HT-29 (cell line): ENCODE measurements at places on chromosomes 6 and 20. TPM values are rescaled to one million over a fixed set of nuclear protein-coding genes. Genes with fewer than 3 reads are reported as not detected.

DNA sequence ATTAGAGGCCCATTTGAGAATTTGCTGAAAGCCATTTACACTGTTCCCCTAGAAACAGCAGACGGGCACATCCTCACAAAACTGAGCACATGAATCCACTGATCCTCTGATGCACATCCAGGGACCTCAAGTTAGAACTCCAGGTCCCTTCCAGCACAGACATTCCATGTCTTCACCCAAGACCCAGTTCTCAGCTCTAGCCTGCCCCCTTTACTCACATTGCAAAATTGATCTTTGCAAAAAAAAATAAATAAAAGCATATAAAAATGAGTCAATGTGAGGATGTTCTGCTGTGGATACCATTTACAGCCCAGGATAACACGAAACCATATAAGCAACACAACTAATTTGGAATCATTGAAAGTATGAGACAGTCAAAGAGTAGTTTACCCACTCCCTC is 458.2 kb upstream of the JARID2 start:
- no peak for DNase-seq

GRCh38 chr6:166419717-166420116 is 37.0 kb upstream of the MPC1 start:
- no peak for DNase-seq

DNA sequence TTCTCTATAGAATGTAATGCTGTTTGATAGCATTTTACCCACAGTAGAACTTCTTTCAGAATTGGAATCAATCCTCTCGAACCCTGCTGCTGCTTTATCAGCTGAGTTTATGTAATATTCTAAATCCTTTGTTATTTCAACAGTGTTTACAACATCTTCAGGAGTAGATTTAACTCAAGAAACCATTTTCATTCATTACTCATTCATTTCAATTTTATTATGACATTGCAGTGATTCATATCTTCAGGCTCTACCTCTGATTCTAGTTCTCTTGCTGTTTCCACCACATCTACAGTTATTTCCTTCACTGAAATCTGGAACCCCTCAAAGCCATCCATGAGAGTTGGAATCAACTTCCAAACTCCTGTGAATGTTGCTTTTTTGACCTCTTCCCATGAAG is 93.7 kb downstream of the ZFAND3 start:
- no peak for DNase-seq

APCDD1L gene
- not detected in 2 replicates for total RNA-seq

- DNase-seq, result no peak
Measured at GRCh38 chr20:53034899-53035298, 62.7 kb downstream of the TSHZ2 start.

KIFC1 gene
- 64.8 and 67.5 TPM in 2 replicates for total RNA-seq

DNA sequence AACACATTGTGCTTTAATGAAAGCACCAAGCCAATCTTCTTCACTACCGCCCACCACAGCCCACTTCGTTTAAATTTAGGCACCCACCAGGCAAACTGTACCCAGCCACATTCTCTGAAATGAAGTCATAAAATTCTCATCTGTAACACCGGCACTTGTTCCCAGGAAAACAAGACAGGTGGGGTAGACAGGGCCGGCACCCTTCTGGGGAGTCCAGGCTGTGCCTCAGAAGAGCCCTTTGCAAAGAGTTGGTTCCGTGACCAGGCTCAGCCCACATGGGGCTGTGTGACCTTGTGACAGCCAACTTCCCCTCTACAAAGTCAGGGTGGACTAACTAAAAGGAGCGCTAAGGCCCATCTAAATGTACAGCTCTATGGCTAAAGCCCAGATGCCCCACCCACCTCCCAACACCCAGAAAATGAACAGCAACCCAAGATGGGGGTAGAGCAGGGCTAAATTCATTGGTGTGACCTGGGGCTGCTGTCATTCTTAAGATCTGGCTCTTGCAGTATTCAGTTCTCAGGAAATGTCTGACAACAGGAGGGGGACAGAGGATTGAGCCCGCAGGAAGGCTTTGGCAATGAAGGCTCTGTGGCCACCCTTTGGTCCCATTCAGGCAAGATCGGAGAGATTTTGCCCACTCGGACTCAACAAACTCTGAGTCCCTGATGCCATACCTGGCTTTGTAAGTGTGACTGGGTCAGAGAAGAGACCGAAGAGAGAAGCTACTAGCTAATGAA is 56.7 kb downstream of the TRERF1 start:
- no peak for DNase-seq

DNA sequence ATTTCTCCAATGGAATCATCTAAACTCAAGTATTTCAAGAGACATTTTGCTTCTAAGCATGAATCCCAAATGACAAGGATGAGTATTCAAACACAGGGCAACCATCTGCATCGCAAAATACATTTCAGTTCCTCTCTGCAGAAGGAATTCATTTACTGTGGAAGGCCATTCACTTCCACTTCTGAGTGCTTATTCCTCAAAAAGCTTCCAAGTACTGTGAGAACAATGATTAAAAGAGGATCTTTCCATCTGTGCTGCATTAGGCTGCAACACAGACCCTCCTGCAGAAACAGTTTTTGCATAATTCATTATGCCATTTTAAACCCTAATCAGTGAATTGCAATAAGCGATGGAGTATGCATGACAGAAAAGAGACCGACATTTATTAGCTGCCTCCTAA is 52.5 kb downstream of the ARHGAP18 start:
- no peak for DNase-seq

RNF182 gene
- total RNA-seq, result not detected in 2 replicates

- DNase-seq, result no peak
Measured at GRCh38 chr20:50083034-50083433, 29.9 kb downstream of the UBE2V1 start.

DNA sequence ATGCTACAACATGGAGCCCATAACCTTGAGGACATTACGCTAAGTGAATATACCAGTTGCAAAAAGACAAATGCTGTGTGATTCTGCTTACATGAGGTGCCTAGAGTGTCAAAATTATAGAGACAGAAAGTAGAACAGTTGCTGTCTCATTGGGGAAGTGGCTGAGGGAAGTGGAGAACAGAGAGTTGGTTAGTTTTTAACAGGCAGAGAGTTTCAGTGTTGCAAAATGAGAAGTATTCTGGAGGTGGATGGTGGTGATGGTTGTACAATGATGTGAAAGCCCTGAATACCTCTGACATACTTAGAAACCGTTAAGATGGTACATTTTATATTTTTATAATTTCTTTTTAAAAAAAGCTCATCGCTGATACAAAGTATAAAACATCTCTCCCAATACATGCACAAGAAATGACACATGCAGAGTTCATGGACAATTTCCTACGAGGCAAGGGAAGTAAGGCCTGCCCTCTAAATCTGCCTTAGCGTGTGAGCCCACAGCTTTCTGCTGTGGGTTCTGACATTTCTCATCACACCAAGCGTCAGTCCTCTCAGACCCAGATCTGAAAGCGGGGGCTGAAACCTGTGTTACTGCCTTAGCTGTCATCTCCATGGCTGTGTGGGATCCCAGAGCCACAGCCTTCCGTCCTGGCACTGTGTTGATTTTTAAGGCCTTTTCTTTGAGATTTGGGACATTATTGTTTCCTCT is 126.0 kb downstream of the RNASET2 start:
- no peak for DNase-seq

VSX1 gene
- total RNA-seq, result not detected in 2 replicates

MDC1 gene
- total RNA-seq, result 24.8 and 24.9 TPM in 2 replicates

SALL4 gene
- total RNA-seq, result 2.7 and 3.4 TPM in 2 replicates

GRCh38 chr6:110800839-110801196 is 14.5 kb downstream of the CDK19 start:
- DNase-seq, result no peak

HSPA1L gene
- total RNA-seq, result 0.64 and 1.3 TPM in 2 replicates

DNA sequence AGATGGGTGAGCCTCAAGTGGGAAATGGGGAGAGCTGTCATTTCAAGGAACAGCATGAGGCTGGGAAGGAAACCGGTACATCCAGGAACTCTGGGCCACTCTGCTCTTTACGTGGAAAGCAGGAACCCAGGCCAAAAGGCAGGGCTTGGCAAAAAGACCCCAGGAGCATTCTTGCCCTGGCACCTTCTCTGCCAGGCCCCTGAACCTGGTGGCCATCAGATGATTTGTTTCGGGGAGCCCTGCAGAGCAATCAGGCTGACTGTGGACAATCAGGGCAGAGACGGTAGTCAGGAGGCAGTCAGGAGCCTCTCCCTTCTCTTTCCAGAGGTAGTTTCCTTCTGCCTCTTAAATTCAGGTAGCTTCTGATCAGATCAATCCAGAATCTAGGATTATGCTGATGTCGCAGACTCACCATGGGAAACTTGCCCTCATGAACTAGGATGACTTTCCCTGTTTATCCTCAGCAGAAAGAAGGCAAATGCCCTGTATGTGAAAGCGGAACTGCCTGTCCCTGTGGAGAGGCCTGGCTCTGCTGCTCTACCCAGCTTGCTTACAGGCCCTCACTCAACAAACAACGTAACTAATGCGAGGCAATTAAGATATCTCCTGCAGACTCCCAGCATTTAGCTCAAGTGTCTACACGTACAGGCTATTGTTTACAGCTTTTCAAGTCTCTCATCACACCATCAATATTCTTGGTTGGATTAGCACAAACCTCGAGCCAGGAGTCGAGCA is 36.6 kb downstream of the EZR start:
- no peak for DNase-seq

DNA sequence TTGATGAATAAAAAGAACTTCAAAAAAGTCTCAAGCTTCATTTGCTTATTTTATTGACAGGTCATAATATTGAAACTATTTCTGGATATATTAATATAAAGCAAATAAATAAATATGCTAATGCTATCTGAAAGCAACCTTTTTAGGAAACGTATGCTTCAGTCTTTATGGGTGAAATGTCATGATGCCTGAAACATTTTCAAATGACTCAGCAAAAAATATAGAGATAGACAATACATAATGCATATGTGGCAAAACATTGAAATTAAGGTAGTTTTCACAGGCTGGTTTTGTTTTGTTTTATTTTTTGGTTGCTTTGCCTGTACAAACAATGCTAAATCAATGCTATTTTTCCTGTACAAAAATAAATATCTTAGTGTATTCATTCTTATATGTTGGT is 194.4 kb upstream of the PLCB4 start:
- no peak for DNase-seq

- DNase-seq, result no peak
Measured at GRCh38 chr20:58747211-58747610, 54.6 kb downstream of the NPEPL1 start.

GGTLC1 gene
- not detected in 2 replicates for total RNA-seq

DNA sequence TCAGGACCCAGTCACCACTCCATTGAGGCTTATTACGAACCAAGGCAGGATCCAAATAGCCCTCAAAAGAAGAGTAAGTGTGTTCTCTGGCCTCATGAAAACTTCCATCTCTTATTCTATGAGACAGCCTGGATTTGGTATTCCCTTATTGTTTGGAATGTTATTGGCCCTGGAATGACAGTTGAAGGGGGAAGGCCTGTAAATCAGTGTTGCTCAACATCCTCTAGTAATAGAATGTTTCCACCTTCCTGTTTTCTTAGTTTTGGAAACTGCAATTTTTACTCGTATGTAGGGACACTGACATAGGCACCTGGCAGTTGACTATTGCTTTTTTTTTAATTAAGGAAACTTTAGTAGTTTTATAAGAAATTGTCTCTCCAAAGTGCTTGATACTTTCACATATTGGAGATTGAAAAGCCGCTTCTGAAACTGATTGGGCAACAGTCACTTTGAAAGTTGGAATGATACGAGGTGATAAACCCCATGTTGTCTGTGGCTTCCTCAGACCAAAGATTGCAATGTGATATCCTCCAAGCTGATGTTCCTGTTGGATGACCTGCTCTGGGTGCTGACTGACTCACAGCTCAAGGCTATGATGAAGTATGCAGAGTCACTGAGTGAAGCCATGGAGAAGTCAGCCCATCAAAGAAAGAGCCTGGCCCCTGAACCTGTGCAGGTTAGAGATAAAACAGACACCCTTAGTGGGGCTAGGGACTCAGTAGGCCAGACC is 43.1 kb downstream of the BLTP3A start:
- no peak for DNase-seq

MOCS1 gene
- total RNA-seq, result 0.34 and 2.4 TPM in 2 replicates

DNA sequence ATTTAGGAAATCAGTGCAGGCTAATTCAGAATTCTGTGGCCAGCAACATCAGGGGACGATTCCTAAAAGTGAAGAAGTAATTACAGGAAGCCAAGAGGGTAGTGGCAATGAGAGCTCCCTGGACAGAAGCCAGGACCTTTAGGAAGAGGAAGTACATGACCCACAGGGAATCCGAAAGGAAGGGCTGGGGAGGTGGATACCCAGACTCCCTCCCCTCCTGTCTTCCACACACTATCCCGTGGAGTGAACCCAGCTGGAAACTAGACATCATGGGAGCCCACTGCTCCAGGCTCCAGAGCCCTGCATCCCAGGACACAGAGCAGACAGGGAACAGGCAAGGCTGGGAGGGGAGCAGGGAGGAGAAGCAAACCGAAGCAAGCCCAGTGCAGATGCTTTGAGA is 83.0 kb downstream of the SNX5 start:
- DNase-seq, result no peak

DOK5 gene
- total RNA-seq, result not detected in 2 replicates

DNA sequence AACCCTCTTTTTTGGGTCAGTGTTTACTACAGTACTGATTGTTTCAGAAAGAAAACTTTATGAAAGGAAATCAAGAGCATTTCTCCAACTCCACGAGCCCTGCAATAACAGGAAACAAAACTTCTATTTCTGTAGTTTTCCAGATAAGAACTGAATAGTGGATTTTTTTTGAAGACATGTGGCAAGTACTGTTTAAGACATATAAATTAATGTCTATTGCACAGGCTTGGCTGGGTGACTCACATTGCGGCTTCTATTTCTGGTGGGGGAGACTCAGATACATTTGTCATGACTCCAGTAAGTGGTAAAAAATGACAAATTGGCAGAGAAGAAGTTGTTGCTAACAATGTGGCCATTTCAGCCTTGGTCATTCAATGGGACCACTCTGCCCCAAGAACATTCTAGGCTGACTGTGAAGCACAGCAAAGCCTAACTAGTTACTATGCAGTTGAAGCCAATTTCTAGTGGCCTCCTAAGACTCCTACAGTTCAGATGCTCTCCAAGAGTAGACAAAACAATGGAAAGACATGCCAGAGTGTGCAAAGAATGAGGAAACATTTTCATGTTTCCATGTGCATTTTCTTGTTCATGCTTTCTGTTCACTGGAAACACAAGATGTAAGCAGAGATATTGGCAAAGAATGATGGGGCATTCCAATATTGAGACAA is 200.9 kb downstream of the EDN1 start:
- no peak for DNase-seq

GRCh38 chr6:149480502-149481280 is 4.1 kb downstream of the ZC3H12D start:
- no peak for DNase-seq

BTN1A1 gene
- total RNA-seq, result not detected in 2 replicates

GRCh38 chr20:13295637-13296036 is 74.6 kb downstream of the ISM1 start:
- DNase-seq, result no peak

OR2J3 gene
- not detected in 2 replicates for total RNA-seq

- no peak for DNase-seq
Measured at GRCh38 chr6:1629316-1629715, 19.6 kb downstream of the FOXC1 start.

GPRC6A gene
- total RNA-seq, result not detected in 2 replicates

MAP7 gene
- 42.1 and 44.6 TPM in 2 replicates for total RNA-seq

RBBP8NL gene
- 24.4 and 26.7 TPM in 2 replicates for total RNA-seq

DNA sequence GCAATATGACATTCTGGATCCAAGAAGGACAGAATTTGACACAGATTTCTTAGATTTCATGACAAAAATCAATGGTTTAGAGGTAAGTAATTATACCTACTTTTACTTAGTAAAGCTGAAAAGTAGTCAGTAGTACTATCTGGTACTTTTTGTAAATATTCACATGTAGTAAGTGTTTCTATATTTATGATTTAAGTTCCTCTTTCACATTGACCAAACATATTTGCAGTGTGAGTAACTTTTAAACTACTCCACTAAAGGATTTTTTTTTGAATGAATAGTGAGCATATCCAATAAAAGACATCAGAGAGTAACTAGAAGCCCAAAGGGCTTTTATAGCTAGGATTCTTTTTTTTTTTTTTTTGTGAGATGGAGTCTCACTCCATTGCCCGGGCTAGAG is 60.8 kb downstream of the DNAH8 start:
- no peak for DNase-seq
